Activated naive CD8-positive, alpha-beta T cell treated with anti-CD3 and anti-CD28 coated beads for 36 hours (primary cell): ENCODE measurements at places on chromosomes 3 and 15. TPM values are rescaled to one million over a fixed set of nuclear protein-coding genes. Genes with fewer than 3 reads are reported as not detected.

- no peak for DNase-seq
Measured at GRCh38 chr3:125072301-125072700, 16.5 kb upstream of the HEG1 start.

The EPHA3 gene
- total RNA-seq, result 0.20 TPM

DNA sequence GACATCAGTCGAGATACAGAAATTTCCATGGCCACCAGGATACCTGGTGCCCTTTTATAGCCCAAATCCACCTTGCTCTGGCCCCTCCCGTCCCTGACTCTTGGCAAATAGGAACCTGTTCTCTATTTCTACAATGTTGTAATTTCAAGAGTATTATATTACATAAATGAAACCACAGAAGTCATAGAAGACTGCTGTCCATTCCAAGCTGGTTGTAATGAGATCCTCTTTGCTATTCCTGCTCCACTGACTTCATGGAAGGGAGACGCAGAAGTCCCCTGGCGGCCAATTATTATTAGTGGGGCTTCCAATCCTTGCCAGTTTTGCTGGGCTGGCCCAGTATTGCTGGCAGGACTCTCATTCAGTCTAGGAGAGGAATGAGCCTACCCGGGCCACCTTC is 26.6 kb downstream of the DCP1A start:
- no peak for DNase-seq

- no peak for DNase-seq
Measured at GRCh38 chr15:100786139-100786531, 93.5 kb upstream of the ALDH1A3 start.

The C3orf85 gene
- total RNA-seq, result not detected

DNA sequence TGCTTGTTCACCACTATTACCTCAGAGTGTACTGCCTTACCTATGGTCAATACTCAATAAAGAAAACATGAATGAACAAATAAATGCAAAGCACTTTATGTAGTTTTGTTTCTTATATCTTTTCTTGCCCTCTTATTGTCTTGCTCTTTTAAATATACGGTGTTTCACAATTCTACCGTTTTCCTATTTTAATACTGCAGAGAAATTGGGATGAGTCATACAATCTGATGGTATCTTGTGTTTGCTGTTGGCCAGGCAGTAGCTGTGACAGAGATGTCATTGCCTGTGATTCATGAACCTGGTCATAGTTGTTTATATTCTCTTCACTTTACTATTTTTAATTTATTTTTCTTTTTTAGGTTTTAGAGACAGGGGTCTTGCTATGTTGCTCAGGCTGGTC is 48.3 kb downstream of the SERP1 start:
- no peak for DNase-seq

GRCh38 chr3:13934315-13934714 is 54.4 kb upstream of the WNT7A start:
- DNase-seq, result no peak

The FGD5 gene
- total RNA-seq, result 0.22 TPM

The MAP6D1 gene
- total RNA-seq, result 6.5 TPM

- DNase-seq, result no peak
Measured at GRCh38 chr15:35858707-35859106, 312.7 kb upstream of the DPH6 start.

The GOLGA6A gene
- not detected for total RNA-seq

The EIF4E3 gene
- 26.1 TPM for total RNA-seq

DNA sequence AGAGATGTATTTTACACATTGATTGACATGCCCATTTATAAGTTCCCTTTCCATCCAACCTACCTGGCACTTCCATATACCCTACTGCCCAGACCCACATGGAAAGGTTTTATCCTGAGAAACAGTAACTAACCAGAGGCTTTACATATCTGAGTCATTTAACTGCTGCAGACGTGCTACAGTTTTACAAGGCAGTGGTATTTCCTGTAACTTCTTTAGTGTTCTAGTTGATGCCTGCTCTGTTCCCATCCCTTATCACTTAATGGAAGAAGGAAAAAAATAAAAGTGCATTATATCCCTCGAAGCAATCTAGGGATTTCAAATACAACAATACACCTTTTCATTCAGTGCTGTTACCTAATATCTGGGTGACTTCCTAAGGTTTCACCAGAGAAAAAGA is 107.1 kb downstream of the TMCO5A start:
- no peak for DNase-seq

The TTC21A gene
- total RNA-seq, result 0.42 TPM

The FILIP1L gene
- total RNA-seq, result 0.48 TPM

The LMOD3 gene
- not detected for total RNA-seq

GRCh38 chr15:48289628-48290027 is 41.6 kb upstream of the DUT start:
- DNase-seq, result no peak

The DUOXA2 gene
- total RNA-seq, result not detected

DNA sequence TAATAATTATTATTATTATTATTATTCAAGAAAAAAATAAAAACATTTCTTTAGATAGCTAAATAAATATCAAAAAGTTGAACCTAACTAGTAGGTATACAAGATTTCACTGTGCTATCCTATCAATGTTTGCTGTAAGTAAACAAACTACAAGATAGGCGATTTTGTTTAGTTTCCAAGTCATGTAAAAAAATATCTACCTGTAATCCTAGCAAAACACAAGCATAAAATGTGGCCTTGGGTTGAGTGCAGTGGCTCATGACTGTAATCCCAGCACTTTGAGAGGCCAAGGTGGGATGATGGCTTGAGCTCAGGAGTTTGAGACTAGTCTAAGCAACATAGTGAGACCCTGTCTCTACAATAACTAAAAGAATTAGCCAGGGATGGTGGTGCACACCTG is 71.6 kb upstream of the CSPG5 start:
- no peak for DNase-seq

GRCh38 chr3:37096288-37096687 is 78.1 kb downstream of the LRRFIP2 start:
- DNase-seq, result no peak

GRCh38 chr3:116399701-116400226 is 45.5 kb downstream of the LSAMP start:
- no peak for DNase-seq

- DNase-seq, result no peak
Measured at GRCh38 chr3:115831864-115832263, 208.6 kb downstream of the GAP43 start.

DNA sequence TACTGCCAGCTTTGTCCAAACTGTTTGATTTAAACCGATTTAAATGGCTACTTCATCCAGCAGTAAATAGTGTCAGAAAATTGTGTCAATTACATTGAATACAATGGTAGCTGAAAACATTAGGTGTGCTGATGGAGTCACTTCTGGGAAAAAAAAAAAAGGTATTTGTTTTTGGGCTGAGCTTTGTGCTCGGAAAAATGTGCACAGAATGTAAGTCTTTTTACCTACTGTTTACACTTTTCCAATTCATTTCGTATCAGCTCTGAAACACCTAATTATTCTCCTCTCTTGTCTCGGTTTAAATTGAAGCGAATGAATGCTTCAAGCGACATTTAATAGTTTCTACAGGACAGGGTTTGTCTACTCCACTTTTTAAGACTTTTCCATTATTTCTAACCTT is 1078.4 kb downstream of the ROBO1 start:
- DNase-seq, result no peak

- DNase-seq, result no peak
Measured at GRCh38 chr3:159813822-159814531, 174.7 kb upstream of the IL12A start.
